GM04504 (cell line): ENCODE measurements at places on chromosomes 2 and 18.

DNA sequence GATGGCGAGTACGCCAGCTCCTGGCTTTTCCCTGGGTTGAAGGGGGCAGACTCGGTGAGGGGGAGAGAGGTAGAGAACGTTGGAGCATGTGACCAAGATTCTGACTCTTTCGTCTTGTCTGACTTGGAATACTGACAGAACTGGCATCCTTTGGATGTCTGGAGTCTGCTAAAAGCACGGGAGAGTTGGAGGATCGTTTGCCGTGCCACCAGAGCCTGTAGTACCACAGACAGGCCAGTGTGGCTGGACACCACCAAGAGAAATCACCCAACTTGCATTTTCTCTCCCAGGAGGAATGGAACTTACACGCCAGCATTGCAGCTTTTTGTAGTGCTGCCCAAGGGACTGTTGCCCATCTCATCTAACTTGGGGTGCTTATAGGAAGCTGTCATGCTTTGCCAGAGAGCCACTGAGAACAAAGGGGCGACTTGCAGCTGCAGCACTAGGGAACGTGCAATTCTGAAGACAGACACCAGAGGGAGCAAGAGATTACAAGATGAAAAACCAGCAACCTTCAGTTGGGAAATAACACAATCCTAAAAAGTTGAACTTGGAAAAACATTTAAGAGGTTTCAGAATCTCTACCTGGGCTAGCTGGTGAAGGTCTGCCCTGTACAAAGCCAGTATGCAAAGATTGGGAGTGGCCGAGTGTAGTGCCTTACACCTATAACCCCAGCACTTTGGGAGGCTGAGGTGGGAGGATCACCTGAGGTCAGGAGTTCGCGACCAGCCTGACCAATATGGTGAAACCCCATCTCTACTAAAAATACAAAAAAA, 24.1 kb downstream of the PSMG2 start:
- DNase-seq, result peak; percentile 43

DNA sequence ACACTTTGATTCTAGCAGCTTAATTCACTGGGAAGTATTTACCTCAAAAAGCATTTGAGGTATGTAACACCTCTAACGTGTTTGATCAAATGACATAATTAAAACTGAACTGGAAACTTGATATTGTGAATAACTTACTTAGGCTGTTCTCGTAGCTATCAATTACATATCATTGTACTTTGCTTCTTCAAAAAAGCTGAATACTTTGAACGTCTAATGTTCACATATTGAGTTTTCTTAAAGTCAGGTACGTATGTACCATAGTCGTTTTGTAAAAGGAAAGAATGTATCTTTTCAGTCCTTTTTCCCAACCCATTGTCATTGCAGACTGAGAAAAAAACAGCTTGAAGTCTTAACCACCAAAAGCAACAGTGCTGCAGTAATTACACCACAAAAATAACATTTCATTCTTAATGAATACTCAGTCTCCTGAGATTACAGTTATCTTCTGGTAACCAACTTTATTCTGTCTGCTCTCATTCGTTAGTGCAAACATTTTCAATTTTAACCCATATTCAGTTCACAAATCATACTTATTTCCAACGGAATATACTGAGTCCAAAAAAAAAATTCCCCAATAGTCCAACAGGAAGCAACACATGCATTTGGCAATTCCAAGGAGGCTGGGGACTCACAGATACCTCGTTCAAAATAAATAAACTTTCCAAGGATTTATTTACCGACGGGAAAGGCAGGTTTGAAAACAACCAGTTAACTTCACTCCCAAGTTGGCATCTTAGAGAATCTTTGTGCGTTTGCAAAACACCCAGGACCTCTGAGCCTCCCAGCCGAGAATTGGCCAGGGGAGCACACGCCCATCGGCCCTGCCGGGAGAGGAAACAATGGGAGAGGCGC, 1.1 kb downstream of the CHN1 start:
- no peak for DNase-seq

DNA sequence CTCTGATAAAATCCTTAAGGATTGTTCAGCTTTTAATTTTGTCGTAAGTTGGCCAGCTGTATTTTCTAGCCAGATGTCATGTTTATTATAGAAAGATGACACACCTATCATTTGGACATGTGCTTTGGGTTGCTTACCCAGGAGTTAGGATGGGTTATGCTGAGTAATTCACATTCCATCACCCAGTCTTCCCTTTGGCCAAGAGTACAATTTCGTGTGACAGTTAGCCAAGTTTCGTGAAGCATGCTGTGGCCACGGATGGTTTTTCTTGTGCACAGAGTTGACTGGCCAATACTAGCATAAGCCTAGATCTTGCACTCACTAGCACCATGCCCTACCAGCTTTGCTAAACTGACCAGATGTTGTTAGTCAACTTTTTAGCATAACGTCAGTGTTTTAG, 5.8 kb downstream of the MAPRE3 start:
- DNase-seq, result peak; percentile 61

- no peak for DNase-seq
Measured at GRCh38 chr2:17328161-17328560, 190.1 kb downstream of the RAD51AP2 start.

GRCh38 chr2:180203972-180204371, 196.9 kb upstream of the CWC22 start:
- DNase-seq, result peak; percentile 44

GRCh38 chr2:21029519-21029918, 14.4 kb downstream of the APOB start:
- no peak for DNase-seq

DNA sequence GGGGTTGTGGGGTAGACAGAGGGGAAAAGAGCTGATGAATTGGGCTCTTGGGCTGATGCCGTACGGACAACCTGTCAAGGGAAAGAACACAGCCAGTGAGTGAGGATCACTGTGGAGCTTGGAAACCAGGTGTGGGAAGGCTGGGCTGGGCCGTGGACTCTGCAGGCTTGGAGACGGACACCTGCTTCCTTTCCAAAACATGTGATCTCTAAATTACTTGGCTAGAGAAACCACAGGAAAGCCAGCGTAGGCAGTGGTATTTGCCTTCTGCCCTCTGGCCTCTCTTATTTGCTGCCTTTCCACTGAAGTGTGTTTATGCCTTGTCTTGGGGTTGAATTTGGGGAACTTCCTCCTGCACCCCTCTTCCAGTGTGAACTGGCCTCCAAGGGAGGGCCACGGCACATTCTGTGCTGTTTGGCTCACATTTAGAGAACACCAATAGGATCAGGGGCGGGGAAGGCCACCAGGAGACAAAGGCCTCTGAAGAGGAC, 267.7 kb downstream of the PRKCE start:
- DNase-seq, result no peak

- DNase-seq, result no peak
Measured at GRCh38 chr2:40851661-40852060, 399.8 kb upstream of the SLC8A1 start.

DNA sequence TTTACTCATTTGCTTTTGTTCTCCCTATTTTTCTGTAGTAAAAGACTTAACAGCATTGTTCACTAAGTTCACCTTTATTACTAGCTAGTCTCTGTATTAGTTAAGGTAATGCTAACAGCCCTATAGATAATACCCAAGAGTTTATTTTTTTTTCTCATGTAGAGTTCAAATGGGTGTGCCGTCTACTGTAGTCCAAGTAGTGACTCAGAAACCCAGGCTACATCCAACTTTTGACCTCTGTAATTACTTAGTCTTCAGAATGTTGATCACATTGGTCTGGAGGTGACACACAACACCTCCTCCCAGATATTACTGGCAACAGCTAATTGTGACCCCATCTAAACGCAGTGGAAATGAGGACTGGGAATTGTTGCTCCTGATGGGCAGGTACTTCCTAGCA, 7.7 kb downstream of the COQ10B start:
- no peak for DNase-seq

GRCh38 chr18:42576124-42576523, 539.4 kb downstream of the RIT2 start:
- no peak for DNase-seq

GRCh38 chr2:52456561-52457377, 1310.8 kb upstream of the CHAC2 start:
- DNase-seq, result no peak

DNA sequence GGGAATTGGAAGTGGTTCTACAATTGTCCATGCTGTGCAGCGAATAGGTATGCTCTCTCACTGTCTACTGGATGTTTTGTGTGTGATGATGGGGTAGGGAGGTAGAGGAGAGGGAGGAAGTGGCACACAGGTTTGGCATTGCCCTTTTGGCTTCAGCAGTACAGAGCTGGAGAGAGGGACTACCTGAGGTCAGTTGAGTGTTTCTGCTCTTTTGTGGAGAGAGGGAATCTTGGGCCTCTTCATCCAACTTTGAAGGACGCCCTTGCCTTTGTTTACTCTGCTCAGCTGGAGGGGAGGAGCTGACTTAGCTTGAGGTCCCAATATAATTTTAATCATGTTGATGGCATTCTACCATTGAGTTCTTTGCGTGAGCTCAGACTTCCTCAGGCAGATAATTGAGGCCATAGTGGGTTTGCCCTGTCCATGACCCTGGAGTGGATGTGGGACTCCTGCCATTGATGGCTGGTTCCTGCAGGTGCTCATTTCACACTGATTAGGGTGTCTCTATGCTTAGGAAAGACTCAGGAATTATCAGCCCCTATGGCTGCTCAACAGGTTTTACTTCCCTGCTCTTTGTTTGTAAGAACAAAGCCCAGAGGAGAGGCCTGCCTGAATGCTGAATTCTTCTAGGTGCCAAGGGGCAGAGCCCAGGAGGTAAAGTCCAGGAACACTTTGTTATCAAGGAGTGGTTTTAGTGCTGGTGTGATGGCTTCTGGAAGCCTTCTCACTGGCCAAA, 7.2 kb downstream of the RPIA start:
- DNase-seq, result no peak

GRCh38 chr2:75493230-75493629, 67.5 kb downstream of the EVA1A start:
- DNase-seq, result no peak

DNA sequence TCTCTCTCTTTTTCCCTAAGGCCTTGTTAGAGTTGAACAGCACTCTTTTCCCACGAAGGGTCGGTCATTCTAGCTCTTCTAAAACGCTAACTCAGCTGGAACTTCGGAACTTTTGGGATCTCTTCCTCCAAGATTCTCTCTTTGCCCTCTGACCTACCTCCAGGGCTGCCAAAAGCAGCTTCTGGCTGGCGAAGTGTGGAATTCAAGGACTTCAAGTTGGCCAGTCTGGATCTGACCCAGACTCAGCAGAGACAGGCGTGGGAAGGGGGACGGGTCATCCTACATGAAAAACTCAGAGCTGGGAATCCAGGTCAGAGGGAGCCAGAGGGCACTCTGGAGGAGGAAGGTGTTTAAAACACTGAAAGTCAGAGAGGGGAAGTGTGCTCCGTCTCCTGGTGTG, 305.5 kb upstream of the HDAC4 start:
- no peak for DNase-seq

DNA sequence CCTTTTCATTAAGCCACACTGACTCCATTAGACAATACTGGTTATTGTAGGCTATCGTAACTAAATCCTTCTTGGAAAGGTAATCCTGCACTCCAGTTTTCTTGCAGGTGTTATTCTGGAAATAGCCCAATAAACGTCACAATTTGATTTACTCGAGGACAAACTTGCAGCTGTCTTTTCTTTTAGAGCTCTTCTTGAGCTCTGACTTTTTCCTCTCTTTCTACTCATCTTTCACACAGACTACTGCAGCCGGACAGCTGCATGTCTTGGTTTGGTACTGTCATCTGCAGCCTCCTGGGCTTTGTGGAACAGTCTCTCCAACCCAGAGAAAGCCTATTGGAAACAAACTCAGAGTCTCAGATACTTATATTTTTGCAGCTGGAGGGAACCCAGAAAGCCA, 23.0 kb upstream of the MSGN1 start:
- DNase-seq, result no peak

DNA sequence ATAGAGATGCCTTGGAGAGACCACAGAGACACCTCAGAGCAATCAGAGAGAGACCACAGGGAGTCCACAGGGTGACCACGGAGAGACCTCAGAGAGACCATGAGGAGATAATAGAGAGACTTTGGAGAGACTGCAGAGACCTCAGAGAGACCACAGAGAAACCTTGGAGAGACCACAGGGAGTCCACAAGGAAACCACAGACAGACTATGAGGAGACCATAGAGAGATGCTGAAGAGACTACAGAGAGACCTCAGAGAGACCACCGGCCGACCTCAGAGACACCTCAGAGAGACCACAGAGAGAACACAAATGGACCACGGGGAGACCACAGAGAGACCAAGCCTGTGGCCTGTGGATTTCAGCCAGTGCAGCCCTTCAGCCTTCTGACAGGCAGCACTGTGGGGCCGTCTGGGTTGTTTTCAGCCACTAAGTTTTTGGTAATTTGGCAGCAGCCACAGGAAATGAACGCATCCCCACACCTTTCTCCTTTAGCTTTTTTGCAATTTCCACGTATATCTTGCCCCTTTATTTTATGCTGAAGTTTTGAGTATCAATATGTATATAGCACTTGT, 11.4 kb upstream of the TMEM18 start:
- DNase-seq, result no peak

- no peak for DNase-seq
Measured at GRCh38 chr2:24926602-24927252, 6.7 kb upstream of the ADCY3 start.
